RWPE2 (cell line): ENCODE measurements at places on chromosomes 2 and 18.

GRCh38 chr2:102033750-102034682 lies 42.3 kb downstream of the IL1R2 start:
- DNase-seq, result no peak

DNA sequence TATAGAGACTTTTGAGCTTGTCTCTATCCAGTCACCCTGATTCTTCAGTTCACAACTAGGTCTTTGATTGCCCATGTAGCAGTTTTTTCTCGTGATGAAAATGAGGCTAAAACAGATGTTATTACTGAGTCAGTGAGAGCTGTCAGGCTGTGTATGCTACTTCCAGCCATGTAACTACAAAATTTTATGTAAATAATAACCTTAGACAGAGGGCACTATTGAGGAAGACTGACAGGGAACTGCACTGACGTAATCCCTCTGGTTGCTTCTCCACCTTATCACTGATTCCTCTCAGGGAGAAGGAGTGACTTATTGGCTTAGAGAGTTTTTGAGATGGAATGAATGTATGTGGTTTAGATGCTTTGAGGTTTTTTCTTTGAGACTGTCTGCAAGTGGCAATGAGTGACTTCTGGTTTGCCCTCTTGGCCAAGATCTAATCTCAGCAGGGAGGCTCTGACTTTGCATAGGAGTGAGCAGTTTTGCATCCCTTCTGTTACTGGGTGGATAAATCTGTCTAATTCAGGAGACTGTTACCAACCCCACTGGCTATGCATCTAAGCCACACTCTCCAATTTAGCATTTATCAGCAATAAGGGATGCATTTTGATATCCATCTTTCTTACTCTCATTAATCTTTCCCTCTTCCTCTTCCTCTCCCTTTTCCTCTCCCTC lies 555.2 kb upstream of the FANCL start:
- DNase-seq, result no peak

DNA sequence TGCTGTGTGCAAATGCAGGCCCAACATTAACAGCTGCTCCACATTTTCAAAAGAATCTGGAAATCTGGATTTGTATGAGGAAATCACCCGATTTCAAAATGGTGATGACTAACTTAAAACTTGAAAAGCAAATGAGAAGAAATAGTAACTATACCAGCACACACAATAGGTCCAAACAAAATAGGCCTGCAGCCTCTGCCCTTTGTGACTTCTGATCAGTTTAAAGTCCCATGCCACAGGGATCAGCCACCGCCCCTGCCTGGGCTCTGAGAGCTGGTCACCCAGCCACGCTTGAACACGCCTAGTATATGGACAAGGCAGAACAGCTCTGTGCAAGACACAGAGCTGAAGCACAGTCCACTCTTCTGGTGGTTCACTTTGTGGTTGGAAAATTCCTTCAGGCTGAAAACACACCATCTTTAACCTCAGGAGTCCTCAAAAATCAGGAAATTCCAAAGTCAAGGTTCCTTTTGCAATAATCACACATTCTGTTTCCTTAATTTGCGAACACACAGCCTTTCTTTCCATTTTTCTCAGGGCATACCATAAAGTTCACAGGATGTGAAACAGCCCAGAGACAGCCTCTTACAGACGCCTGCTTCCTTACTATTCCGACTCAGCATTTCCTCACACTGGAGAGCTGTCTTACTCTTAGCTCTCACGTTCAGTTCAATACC lies 150.1 kb upstream of the RIOK3 start:
- no peak for DNase-seq

DNA sequence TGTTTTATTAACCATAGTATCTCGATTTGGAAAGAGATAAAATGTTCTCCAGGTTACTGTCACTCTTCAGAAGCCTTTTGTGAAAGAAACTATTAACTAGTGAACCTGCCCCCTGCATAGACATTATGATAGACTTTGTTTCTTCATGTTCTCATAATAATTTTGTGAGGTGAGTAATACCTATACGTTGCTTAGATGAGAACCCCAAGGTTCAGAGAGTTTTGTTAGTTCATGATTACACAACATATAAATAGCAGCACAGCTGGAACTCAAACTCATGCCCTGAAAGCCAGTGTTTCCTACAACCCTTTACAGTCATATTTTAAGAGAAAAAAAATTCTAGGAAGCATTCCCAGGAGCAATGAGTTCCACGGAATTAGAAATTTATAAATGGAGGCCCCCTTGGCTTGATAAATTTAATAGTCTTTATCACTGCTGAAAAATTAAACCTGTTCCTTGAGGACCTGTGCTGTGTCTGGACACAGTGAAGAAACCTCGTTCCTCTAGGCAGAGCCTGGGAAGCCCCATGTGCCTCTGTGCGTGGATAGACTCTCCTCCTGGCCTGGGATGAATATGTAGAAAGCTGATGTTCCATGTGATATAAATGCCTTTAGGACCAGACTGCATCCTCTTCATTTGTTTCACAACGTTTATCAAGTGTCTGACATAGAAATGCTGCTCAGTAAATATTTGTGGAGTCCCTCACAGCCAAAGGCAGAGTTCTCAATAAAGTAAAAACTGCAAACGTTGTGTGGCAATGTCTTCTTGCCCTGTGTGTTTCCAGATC lies 1257.0 kb upstream of the GYPC start:
- DNase-seq, result no peak

GRCh38 chr2:71465356-71465755 lies 12.0 kb downstream of the DYSF start:
- no peak for DNase-seq

DNA sequence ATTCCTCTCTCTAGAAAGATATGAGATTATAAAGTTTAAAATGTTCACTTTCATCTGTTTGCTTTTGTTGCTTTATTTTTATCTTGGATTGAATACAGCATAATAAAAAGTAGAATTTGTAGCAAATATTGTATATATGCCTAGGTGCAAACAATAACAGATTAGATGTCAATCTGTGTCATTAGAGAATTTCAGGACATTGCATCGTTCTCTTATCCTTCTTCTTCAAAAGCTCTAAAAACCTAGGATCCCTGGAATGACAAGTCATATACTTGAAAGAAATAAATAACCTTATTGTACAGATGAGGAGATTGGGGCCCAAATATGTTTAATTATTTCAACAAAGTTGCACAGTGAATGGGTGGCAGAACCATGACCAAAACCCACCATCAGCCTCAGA lies 102.8 kb upstream of the BZW1 start:
- no peak for DNase-seq

GRCh38 chr2:151498178-151498577 lies 88.5 kb downstream of the RIF1 start:
- DNase-seq, result no peak

DNA sequence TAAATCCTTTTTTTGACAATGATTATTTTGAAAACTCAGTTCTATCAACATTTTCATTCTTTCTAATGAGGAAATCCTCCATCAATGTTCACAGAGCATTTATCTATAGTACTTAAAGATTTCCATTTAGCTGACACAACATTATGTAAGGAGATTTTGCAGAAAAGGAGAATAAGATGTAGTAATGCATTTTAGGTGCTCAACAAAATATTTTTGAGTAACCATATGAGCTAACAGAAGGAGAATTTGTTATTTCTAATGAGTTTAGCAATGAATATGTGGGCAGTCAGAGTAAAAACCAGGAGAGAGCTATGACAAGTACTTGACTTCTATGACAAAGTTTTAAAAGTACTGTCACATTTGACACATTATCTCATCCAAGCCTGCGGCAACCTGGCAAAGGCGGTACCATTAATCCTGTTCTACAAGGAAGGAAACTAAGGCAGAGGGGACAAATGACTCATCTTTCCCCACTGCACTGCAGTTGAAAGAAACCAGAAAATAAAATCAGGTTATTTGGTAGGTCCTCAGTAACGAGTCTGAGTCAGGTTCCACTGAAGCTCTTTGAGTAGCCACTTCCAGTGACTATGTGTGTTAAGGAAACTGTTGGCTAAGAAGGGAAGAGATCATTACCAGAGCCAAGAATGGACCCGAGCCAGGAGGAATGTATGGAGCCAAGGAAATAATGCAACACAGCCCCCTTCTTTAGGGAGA lies 134.1 kb upstream of the ITGB6 start:
- DNase-seq, result no peak

GRCh38 chr2:46489423-46490174 lies 10.2 kb downstream of the TMEM247 start:
- DNase-seq, result no peak

DNA sequence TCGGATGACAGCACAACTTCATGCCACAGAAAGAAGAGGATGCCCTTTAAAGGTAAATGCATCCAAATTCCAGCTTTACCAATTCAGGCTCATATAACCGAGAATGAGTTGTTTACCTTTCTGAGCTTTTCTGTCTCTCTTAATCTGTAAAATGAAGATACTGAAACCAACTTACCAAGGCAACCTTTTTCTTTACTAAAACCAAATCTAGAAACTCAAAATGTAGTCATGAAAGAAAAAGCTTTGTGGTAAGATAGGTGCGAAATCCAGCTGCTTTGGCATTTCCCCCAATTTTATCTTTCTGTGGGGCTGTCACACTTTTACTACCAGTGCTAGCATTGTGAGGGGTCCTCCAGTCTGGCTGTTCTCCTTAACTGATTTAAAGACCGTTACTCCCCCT lies 240.4 kb downstream of the IKZF2 start:
- no peak for DNase-seq

DNA sequence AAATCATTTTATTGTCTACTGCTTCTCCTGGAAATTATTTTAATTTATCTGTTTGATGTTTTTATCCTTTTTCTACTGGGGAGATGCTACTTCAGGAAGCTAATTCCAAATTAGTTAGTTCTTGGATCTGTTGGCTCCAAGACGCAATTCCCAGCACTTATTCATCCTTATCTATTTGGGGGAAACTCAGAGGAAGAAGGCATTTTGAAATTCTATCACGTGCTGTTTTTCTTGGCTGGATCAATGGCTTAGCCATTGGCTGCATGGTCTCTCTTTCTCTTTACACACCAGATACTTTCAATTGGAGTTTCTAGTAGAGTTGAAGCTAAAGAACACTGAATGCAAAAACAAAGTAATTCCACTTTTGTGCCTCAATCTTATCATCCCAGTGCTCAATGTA lies 98.3 kb downstream of the RAPGEF4 start:
- DNase-seq, result no peak

DNA sequence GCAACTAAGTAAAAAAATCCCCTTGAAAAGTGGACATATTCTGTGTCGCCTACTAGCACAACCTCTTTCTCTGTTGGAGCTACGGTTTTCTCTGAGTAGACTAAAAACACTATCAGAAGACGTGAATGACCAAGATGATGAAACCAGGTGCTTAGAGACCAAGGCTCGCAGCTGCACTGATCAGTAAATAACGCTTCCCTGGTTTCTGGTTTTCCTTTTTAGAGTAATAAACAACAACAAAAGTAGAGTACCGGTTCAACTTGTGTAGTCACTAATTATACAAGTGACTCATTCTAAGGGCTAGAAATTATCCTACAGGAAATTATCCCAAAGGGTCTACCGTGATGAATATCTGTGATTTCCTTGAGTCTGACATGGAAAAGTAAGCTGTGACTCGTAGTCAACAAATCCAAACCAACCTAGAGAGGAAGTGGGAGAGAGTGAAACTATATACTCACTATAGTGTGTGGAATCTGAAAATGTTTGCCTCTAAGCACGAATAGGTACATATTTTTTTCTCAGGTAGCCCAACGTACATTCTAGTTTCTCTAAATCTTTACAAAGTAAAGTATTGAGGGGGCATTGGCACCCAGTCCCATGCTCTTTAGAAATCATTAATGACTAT lies 17.8 kb downstream of the RASGRP3 start:
- no peak for DNase-seq

DNA sequence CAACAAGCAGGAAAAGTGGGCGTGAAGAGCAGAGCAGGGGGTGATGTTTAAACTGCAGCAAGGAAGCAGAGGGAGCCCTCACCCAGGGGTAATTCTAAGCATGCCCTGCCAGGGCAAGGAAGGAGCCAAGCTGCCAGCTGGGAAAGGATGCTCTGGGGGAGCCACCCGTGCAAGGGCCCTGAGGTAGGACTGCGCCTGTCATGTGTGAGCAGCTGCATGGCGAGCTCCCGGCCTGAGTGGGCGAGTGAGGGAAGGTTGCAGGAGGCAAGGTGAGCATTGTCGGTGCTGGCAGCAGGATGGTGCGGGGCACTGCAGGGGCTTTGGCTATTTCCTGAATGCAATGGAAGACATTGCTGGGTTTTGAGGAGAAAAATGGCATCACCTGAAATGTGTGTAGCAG lies 107.2 kb downstream of the COPS8 start:
- no peak for DNase-seq

DNA sequence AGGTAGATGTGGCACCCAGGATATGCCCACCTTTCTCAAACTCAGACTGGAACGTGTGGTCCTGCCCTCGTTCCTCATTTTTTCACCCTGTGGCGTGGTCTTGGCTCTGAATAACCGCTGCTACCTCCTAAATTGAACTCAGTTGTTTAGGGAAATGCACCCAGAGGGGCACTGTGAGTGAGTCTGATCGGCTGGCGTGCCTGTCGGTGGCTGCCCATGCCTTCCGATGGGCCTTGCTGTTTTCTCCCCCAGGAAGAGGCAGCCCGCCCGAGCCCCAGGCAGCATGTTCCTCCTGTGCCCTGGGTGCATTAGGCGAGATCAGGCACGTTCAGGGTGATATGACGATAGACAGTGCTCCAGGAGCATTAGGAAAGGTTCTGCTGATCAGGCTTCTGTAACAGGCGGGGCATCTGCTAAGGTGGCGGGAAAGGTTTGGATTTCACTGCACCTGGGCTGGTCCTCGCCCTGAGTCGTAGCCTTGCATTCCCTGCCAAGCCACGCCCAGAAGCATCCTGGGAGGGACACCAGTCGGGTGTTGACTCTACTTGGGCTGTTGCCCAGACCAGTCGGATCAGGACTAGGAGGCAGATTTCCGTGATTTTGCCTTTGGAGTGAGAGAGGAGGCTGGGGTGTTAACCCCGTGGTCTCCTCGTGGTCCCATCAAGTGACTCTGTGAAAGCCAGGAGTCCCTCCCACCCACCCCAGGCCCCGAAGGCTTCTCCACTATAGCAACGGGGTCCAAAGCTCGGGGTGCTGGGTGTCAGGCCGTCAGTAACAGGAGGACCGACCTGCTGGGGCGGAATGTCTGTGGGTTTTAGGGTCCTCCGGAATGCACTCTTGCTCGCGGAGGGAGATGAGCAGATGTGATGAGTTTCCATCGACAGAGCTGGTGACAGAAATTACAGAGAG lies 75.1 kb downstream of the SH3BP4 start:
- DNase-seq, result peak; percentile 99

DNA sequence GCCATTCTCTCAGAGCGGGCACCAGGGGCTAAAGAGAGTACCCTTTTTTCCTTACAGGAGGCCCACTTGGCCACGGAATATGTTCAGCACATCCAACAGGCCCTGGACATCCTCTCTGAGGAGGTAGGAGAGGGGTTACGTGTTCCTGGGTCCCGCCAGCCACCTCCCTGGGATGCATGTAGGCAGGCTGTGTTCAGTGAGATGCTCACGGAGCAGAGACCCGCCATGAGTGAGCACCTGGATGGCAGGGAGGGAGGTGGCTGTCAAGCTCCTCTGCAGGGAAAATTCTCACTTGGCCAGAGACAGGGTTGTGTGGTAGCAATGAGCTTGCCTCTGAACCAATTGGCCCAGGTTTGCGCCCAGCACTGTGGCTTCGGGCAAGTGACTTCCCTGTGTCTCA lies 123.1 kb upstream of the PPP1CB start:
- no peak for DNase-seq

GRCh38 chr2:47056374-47056773 lies 98.7 kb downstream of the STPG4 start:
- DNase-seq, result no peak
